ENCODE measurements at places on chromosomes 11 and 22.
A peak's percentile ranks its signal among the peaks of the same experiment; 100 is the strongest.

- no peak for DNase-seq
Observed at GRCh38 chr11:108436594-108436993, 30.7 kb downstream of the C11orf65 start.

DNA sequence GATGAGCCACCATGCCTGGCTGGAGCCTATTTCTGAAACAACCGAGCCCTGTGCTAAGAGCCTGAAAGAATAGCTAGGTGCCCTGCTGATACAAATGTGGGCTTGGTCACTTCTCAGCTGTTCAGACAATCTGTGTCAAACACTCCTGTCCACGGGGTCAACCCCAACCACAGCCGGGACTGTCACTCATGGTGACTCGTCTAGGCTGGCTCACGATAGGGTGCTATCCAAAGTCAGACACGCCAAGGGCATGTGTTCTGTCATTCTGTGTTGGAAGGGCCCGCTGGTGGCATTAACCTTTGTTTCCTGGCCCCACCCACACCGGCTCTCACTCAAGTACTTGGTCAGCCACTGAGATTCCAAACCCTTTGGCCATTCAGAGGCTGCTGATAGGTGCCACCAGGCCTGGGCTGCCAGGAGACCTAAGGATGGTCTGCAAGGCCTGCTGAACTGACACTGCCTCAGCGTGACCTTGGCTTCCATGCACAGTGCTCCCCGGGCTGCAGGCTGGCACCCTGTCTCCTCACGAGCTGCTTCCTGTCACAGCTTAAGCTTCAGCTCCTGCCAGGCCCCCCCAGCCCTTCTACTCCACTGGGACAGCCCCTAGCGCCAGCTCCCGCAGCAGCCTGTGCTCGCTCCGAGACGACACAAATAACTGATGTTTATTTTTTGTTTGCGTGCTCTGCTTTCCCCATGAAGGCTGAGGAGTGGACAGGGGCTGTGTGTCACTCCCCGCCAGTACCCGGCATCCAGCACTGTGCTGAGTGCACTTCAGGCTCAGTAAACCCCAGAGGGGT lies 14.2 kb upstream of the CDC42BPG start:
- peak; percentile 76 for DNase-seq

GRCh38 chr11:76698321-76699043 lies 27.9 kb upstream of the LRRC32 start:
- DNase-seq, result peak; percentile 25

DNA sequence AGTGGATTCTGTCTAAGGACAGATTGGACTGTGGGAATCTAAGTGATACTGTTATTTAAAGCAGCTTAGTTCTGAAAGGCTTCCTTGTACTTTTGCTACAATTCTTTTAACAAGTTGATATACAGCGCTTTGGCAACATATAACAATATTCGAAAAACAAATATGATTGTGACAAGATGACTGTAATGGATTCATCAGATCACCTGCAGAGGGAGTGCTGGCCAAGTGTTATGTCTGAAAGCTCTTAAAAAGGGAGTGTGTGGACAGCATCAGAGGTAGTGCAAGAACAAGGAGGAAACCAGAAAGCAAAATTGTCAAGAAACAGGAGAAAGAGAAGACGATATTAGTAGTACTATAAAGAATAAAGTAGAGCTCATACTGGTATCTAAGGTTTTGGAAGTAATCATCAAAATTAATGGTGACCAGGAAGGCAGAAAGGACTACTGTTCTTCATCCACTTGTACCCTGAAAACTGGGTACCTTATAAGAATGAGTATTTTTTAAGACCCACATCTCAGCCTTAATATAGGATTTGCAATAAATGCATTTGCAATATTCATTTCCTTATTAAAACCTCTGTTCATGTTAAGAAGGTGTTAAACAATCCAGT lies 1112.0 kb upstream of the CCDC90B start:
- DNase-seq, result no peak

DNA sequence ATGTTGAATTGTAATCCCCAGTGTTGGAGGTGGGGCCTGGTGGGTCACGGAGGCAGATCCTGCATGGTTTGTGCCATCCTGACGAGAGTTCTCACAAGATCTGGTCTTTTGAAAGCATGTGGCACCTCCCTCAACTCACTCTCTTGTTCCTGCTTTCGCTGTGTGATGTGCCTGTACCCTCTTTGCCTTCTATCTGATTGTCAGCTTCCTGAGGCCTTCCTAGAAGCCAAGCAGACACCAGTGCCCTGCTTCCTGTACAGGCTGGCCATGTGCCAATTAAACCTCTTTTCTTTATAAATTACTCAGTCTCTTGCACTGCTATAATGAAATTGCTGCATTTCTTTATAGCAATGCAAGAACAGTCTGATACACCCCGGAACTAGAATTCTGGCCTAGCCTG lies 13.1 kb downstream of the PTPN5 start:
- DNase-seq, result peak; percentile 51

DNA sequence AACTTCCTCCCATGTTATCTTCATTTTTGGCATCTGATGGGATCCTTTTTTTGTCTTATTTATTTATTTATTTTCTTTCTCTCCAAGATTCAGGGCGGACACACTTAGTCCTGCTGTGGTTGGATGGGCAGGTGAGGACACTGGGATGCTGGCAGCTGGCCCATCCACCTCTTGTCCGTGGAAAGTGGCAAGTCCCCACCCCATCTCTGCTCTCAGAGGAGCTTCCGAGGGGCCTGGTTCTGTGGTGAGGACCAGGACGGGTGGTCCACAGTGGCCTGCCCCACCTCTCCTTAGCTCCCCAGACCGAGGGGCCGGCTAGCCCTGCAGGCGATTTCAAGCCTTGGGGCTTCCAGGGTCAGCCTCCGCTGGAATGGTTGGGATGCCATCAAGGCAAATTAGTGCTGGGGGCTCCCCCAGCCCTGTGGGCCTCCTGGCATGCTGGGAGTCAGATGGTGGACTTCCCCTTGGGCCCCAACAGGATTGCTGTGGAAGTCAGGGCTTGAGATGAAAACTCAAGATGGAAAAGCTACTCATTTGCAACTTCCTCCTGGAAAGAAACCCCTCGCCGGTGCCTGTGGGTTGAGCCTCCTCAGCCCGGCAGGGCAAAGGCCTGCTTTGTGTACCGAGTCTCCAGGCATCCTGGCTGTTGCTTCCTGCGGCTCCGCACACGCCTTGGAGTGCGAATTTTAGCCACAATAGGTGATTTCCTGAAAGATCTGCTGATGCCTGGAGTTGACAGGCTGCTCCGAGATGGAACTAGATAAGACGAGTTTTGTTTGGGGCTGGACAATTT lies 31.2 kb upstream of the LINC01488 start:
- DNase-seq, result no peak

GRCh38 chr11:129937592-129938238 lies 42.3 kb upstream of the NFRKB start:
- DNase-seq, result no peak

DNA sequence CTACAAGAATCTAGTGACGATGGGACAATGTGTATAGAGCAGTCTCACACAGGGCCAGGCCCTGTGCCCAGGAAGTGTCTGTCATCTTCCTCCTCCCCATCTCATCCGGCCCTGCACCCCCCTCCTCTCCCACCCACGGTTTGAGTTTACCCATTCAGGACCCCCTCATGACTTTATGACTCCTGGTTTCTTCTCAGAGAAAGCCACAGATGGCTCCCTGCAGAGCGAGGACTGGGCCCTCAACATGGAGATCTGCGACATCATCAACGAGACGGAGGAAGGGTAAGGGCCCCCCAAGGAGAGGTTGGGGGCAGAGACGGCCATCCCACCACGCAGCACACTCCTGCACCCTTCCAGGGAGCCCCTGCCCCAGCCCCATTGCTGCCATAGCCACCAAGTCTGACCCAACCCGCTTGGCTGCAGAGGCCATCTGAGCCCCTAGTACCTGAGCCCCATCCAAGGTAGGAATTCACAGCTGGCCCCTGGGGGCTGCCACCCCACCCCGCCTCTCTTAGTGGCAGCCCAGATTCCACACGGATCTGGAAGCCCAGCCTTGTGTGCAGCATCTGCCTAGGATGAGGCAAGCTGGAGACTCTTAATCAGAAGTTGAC lies 18.1 kb downstream of the TOM1 start:
- no peak for DNase-seq

GRCh38 chr11:7936615-7937014 lies 4.9 kb downstream of the OR10A3 start:
- no peak for DNase-seq

- DNase-seq, result no peak
Observed at GRCh38 chr22:46829941-46830715, 67.7 kb downstream of the TBC1D22A start.

GRCh38 chr11:90775567-90776165 lies 552.8 kb upstream of the CHORDC1 start:
- no peak for DNase-seq

DNA sequence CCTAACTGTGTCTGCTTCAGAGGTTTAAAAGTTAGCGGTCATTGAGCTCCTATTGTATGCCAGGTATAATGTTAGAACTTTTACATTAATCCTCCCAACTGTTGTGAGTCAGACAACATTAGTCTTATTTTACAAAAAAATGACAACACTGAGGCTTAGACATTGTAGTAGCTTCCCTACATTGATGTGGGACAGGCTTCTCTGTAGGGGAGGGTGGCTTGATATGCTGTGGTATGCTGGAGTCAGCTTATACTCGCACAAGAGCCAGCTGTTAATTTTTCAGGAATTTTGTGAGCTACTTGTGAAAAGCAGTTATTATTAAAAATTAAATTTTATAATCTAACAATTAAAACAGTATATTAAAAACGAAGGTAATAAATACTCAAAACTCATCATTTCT lies 64.8 kb upstream of the NAV2 start:
- no peak for DNase-seq

GRCh38 chr22:27504360-27505253 lies 296.9 kb downstream of the MN1 start:
- DNase-seq, result no peak

GRCh38 chr11:75463106-75463774 lies 30.2 kb upstream of the KLHL35 start:
- no peak for DNase-seq

GRCh38 chr11:773830-774229 lies 3.5 kb downstream of the GATD1 start:
- DNase-seq, result no peak

Measured in activated CD4-positive, alpha-beta T cell treated with anti-CD3 and anti-CD28 coated beads, Interleukin-2, Interleukin-4, amounts not matched to agents 100 ng/mL and 50 ng/mL, durations not matched to agents 16 hours and 8 hours (primary cell).